ENCODE measurements at places on chromosomes 4 and X.

GRCh38 chr4:163070023-163070422 lies 96.7 kb downstream of the NAF1 start:
- no peak for DNase-seq
- H3K4me1 ChIP-seq, result no peaks in the 10 kb centered on the region
- H3K27ac ChIP-seq, result no peak overlapping the region
- peaks cover 1% of the 10 kb centered on the region for H3K36me3 ChIP-seq
- no peak overlapping the region for H3K4me3 ChIP-seq

GRCh38 chrX:131728295-131729145 lies 184.6 kb downstream of the OR13H1 start:
- H3K4me1 ChIP-seq, result no peaks in the 10 kb centered on the region
- H3K36me3 ChIP-seq, result peaks cover 48% of the 10 kb centered on the region
- H3K27ac ChIP-seq, result no peak overlapping the region
- no peak overlapping the region for H3K4me3 ChIP-seq

- DNase-seq, result no peak
- H3K27me3 ChIP-seq, result peaks cover 5% of the 10 kb centered on the region
- H3K4me3 ChIP-seq, result no peak overlapping the region
These were observed 41.8 kb downstream of the PALLD start for GRCh38 chr4:168538632-168539031.

DNA sequence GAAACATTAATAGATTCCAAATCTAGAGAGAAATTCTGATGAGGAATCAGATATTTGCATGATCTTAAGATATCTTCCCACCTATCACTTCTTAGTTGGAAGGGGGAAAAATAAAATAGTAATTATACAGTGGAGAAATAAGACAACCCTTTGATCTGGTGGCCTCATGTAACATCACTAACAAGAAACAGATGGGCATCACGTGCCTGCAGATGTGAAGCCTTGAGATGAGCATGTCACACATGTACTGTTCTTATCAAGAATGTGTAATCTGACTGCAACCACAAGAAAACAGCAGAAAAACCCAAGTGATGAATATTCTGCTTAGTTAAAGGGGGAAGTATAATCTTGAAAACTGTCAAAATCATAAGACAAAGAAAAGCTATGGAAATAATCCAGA lies 31.4 kb upstream of the NKX6-1 start:
- peaks cover 2% of the 10 kb centered on the region for H3K36me3 ChIP-seq
- DNase-seq, result no peak
- no peaks in the 10 kb centered on the region for H3K4me1 ChIP-seq
- H3K27ac ChIP-seq, result no peak overlapping the region
- H3K4me3 ChIP-seq, result no peak overlapping the region

GRCh38 chr4:54014666-54015160 lies 49.7 kb downstream of the CHIC2 start:
- H3K27me3 ChIP-seq, result no peaks in the 10 kb centered on the region
- DNase-seq, result no peak
- H3K36me3 ChIP-seq, result no peaks in the 10 kb centered on the region
- peaks cover 23% of the 10 kb centered on the region for H3K4me1 ChIP-seq

DNA sequence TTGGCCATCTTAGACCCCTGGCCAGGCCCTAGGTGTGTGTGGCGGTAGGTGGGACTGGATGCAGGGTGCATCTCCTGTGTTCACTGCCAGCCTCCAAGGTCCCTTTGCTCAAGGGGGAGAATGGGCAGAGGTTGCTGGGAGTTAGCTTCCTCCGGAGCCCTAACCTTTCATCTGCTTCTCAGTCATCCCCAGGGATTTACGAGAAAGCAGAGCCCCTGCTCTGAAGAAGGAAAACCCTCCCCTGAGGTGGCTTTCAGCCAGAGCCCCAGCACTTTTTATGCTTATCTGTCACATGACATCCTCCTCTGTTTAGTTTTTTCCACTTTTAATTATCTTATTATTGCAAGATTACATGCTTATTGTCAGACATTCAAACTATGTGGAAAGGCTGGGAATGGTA lies 44.9 kb upstream of the DDX3X start:
- H3K4me1 ChIP-seq, result no peaks in the 10 kb centered on the region
- H3K4me3 ChIP-seq, result no peak overlapping the region
- H3K36me3 ChIP-seq, result no peaks in the 10 kb centered on the region

GRCh38 chrX:786441-786881 lies 155.9 kb downstream of the SHOX start:
- H3K27me3 ChIP-seq, result peaks cover 37% of the 10 kb centered on the region
- no peaks in the 10 kb centered on the region for H3K36me3 ChIP-seq
- H3K4me3 ChIP-seq, result no peak overlapping the region

- H3K36me3 ChIP-seq, result peaks cover 2% of the 10 kb centered on the region
- DNase-seq, result no peak
- H3K27ac ChIP-seq, result no peak overlapping the region
- no peaks in the 10 kb centered on the region for H3K4me1 ChIP-seq
- H3K27me3 ChIP-seq, result no peaks in the 10 kb centered on the region
These were observed 51.0 kb downstream of the SPIN2B start for GRCh38 chrX:57070185-57070984.

DNA sequence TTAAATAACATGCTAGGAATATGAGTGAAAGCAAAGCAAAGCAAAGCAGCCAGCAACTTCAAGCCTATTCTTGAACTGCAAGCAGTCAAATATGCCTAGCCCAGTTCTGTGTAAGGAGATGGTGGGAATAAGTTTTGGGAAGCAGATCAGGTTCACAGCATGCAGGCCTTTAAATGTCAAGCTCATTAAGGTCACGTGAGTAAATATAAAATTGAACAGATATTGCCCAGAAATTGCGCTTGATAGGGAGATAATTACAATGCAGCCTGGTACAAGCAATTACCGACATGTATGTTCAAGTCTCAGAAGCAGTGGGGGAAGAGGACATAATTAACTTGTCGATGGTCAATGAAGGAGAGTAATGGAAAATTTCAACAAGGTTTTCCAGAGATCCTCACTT lies 6.0 kb downstream of the GNPDA2 start:
- H3K4me3 ChIP-seq, result no peak overlapping the region
- no peaks in the 10 kb centered on the region for H3K27me3 ChIP-seq
- no peaks in the 10 kb centered on the region for H3K36me3 ChIP-seq
- no peak overlapping the region for H3K27ac ChIP-seq

DNA sequence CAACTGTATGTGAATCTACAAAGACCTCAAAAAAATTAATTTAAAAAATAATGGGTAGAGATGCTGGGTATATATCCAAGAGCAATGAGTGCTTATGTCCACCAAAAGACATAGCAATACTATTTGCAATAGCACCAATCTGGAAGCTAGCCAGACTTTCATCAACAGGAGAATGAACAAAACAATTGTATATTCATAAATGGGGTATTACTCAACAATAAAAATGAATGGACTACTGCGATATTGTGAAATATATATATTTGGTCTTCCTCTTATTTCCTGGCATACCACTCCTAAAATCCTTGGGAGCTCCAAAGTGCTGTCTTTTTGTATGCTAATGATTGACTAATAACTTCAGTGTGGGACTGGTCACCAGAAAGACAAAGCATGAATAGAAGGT lies 77.5 kb downstream of the MSN start:
- no peaks in the 10 kb centered on the region for H3K27me3 ChIP-seq
- no peak overlapping the region for H3K27ac ChIP-seq
- peaks cover 2% of the 10 kb centered on the region for H3K36me3 ChIP-seq
- no peak for DNase-seq

GRCh38 chr4:170591076-170591475 lies 501.3 kb upstream of the AADAT start:
- no peaks in the 10 kb centered on the region for H3K4me1 ChIP-seq
- no peak for DNase-seq
- no peaks in the 10 kb centered on the region for H3K27me3 ChIP-seq
- no peak overlapping the region for H3K4me3 ChIP-seq
- H3K36me3 ChIP-seq, result no peaks in the 10 kb centered on the region
- H3K27ac ChIP-seq, result no peak overlapping the region

DNA sequence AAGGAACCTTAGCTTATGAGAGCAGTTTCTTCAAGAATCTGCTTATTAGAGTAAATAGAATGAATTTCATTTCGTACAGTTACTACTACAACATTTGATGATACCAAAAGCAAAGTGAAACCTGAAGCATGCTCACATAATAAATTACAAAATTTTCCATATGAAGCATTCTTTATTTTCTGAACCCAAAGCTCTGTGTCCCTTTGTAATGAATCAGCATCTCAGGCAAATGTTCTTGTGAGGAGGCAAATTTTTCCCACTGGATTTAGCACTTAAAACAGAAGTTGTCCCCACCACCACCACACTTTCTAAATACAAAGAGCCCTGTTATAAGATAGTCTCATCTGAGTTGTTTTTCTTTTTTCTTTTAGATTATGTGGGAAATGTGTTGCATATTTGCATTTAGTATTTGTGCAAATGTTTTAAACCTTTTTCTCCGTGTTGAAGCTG lies 70.7 kb upstream of the NFKB1 start:
- no peak for DNase-seq
- no peaks in the 10 kb centered on the region for H3K4me1 ChIP-seq
- peaks cover 2% of the 10 kb centered on the region for H3K36me3 ChIP-seq
- H3K27me3 ChIP-seq, result peaks cover 7% of the 10 kb centered on the region
- H3K4me3 ChIP-seq, result peak overlapping the region; percentile 91

DNA sequence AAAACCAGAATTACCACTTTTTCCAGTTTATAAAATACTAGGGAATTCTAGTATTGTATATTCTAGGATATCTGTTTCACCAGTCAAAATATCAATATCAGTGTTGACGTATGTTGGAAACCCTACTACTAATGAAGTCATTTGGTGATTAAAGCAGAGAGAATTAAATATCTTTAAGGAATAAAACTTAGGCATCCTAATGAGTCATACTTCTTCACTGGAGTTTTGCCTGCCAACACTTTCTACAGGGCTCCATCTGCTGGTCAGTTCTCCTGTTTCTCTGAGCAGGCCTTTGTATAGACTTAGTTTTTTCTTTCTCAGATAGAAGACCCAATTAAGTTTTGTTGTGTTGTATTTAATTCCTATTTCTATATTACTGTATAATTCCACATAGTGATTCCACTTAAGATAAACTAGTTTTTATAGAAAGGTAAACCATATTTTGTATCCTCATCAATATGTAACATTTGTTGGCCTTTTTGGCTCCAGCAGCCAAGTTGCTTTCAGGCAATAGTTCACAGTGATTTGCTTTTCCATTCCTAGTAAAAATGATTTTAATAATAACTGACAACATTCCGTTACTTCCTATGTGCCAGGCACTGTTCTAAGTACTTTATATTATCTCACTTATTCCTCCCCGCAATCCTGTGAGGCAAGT lies 3.5 kb downstream of the AP1AR start:
- H3K4me1 ChIP-seq, result peaks cover 24% of the 10 kb centered on the region
- H3K27ac ChIP-seq, result no peak overlapping the region
- DNase-seq, result peak; percentile 16

DNA sequence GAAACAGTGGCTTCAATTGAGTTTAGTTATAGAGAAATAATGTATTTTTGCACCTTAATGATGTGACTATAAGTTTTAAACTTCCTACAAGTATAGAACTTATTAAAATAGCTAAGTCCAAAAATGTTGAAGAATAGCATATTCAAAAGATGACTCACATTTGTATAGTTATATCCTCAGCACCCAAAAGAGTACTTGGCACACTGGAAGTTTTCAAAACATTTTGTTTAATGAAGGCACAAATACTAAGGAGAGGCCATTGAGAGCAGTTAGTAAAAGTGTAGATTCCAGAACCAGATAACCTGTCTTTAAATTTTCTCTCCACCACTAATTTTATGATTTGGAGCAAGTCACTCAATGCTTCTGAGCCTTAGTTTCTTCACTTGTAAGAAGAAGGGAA lies 226.9 kb upstream of the MID1 start:
- DNase-seq, result no peak
- H3K4me3 ChIP-seq, result no peak overlapping the region
- no peak overlapping the region for H3K27ac ChIP-seq
- no peaks in the 10 kb centered on the region for H3K4me1 ChIP-seq
- H3K36me3 ChIP-seq, result peaks cover 2% of the 10 kb centered on the region
- H3K27me3 ChIP-seq, result no peaks in the 10 kb centered on the region

- peaks cover 5% of the 10 kb centered on the region for H3K36me3 ChIP-seq
- H3K4me3 ChIP-seq, result no peak overlapping the region
- H3K27ac ChIP-seq, result no peak overlapping the region
- peaks cover 11% of the 10 kb centered on the region for H3K27me3 ChIP-seq
These were observed 3.3 kb upstream of the GPRASP2 start for GRCh38 chrX:102708900-102709299.

GRCh38 chr4:129218360-129218759 lies 122.4 kb downstream of the C4orf33 start:
- H3K4me3 ChIP-seq, result no peak overlapping the region
- H3K4me1 ChIP-seq, result no peaks in the 10 kb centered on the region
- DNase-seq, result no peak

GRCh38 chr4:158299459-158300007 lies 89.2 kb downstream of the TMEM144 start:
- H3K36me3 ChIP-seq, result no peaks in the 10 kb centered on the region
- no peaks in the 10 kb centered on the region for H3K4me1 ChIP-seq
- no peak overlapping the region for H3K27ac ChIP-seq
- H3K27me3 ChIP-seq, result no peaks in the 10 kb centered on the region
- no peak overlapping the region for H3K4me3 ChIP-seq
- no peak for DNase-seq

GRCh38 chr4:151934766-151935165 lies 174.0 kb upstream of the GATB start:
- no peak overlapping the region for H3K27ac ChIP-seq
- peaks cover 45% of the 10 kb centered on the region for H3K27me3 ChIP-seq
- H3K36me3 ChIP-seq, result no peaks in the 10 kb centered on the region
- no peak for DNase-seq
- H3K4me1 ChIP-seq, result no peaks in the 10 kb centered on the region

DNA sequence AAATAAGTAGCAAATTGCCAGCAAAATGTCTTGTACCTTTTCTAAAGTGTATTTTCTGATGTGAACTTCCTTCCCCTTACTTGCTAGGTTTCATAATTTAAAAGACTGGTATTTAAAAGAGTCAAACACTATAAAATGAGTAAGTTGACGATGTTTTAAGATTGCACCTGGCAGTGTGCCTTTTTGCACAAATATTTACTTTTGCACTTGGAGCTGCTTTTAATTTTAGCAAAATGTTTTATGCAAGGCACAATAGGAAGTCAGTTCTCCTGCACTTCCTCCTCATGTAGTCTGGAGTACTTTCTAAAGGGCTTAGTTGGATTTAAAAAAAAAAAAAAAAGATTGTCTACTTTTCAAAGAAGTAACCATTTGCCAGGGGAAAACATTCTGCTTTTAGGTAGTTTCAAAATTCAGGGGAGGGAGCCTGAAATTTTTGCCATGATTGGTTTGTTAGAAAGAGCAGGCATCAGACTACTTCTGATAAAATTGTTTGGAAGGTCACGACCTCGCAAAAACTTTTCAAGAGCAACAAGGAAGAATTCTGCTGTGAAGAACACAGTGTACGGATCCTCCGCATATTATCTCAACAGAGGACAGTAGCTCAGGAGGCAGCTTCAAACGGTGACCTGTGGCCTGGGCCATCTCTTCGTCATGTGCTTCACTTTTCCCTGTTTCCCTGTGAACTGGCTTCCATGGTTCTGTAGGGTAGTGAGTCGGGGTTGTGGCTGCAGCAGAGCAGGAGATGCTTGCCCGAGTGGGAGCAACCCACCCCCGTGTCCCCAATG lies 66.1 kb downstream of the CDS1 start:
- no peak overlapping the region for H3K27ac ChIP-seq
- H3K36me3 ChIP-seq, result peaks cover 20% of the 10 kb centered on the region

GRCh38 chrX:54042609-54043021 lies 1.7 kb downstream of the PHF8 start:
- DNase-seq, result peak; percentile 30
- H3K4me1 ChIP-seq, result peaks cover 9% of the 10 kb centered on the region
- peak overlapping the region; percentile 92 for H3K4me3 ChIP-seq
- H3K27ac ChIP-seq, result peak overlapping the region; percentile 99
- H3K36me3 ChIP-seq, result no peaks in the 10 kb centered on the region

GRCh38 chr4:163217505-163217904 lies 50.8 kb upstream of the NAF1 start:
- H3K27me3 ChIP-seq, result no peaks in the 10 kb centered on the region
- H3K4me3 ChIP-seq, result no peak overlapping the region
